ENCODE measurements at places on chromosomes 5 and 9.

- no peak for DNase-seq
These were observed 48.8 kb downstream of the LNPEP start for GRCh38 chr5:96984506-96985192.

GRCh38 chr5:144230806-144231205 is 60.1 kb downstream of the KCTD16 start:
- DNase-seq, result no peak

DNA sequence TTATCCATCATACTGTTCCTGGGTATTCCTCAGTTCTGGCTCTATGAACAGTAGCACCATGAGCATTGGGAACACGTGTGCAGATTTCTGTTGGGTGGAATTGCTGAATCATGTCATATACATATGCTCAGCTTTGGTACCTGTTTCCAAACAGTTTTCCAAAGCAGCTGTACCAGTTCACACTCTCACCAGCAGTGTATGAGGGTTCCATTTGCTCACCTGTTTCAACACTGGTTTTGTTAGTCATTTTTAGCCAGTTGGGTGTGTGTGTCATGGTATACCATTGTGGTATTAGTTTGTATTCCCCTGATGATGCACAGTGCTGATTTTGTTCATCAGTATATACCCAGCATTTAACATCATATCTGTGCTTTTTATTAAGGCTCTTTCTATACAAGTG is 56.7 kb upstream of the ECM2 start:
- no peak for DNase-seq

DNA sequence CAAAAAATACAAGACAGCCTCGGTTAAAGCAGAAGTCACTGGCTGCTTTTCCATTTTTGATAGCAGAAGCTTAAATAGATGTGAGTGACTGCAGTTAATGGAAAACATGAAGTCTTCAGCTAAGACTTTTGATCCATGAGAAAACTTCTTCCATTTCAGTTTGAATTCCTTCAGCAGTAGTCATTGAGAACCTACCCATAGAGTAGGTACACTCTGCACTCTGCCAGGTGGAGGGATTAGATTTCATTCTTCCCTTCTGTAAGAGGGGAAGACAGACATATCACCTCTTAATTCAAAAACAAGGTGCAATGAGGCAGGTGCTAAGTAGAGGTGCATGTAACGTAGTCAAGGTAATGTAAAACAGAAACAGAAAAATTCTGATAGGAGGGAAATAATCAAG is 26.7 kb upstream of the XPA start:
- DNase-seq, result no peak

GRCh38 chr5:163571744-163572143 is 66.3 kb downstream of the MAT2B start:
- DNase-seq, result no peak

- DNase-seq, result no peak
These were observed 52.5 kb downstream of the ECPAS start for GRCh38 chr9:111431684-111432083.

DNA sequence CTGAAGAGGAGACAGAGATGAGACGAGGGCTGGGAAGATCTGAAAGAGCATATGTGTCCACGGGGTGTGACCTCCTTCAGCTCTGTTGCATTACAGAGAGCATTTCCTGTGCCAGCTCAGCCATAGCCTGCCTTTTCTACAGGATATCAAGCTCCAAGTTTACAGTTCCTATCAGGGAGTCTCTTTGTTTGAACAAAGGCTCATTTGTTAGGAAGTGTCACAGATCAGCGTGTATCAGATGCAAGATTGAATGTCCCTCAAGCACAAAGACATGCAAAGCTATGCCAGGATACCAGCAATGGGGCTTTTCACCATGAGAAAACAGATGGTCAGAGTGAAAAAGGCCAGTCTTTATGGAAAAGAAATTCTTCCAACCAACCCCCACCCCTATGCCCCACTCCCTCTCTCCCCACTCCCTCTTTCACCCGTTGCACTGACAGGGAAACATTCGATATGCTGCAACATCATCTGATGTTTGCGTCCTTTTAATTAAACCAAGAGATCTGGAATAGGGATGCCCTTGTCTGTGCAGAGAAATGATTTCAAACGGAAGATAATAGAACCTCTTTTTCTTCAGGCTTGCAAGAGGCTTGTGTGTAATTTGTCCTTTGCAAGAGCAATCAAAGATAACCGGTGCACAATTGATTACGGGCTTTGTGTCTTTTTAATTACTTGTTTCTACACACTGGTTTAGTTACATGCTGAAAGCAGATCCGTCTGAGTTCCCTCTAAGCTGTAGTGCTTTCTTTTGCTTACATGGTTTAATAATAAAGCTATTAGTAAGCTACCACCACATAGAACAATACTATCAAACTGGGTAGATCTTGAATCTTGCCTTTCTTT is 263.1 kb upstream of the RGMB start:
- no peak for DNase-seq

GRCh38 chr5:136062366-136063274 is 33.8 kb downstream of the TGFBI start:
- no peak for DNase-seq

DNA sequence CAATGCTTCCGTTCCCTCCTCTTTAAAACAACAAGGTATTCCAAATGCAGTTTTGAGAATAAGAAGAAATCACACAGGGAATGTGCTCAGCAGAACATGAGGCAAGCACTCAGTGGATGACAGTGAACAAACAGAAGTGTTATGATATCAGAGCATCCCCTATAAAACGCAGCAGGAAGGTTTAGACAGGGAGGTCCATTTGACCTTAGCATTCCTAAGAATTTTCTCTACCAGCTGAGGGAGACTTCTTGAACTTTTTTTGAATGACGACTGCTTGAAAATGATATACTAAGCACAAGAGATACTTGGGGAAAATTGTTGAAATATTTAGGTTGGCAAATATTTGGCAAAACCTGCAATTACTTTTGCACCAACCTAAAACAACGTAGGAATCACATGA is 3.9 kb downstream of the AMACR start:
- DNase-seq, result no peak

DNA sequence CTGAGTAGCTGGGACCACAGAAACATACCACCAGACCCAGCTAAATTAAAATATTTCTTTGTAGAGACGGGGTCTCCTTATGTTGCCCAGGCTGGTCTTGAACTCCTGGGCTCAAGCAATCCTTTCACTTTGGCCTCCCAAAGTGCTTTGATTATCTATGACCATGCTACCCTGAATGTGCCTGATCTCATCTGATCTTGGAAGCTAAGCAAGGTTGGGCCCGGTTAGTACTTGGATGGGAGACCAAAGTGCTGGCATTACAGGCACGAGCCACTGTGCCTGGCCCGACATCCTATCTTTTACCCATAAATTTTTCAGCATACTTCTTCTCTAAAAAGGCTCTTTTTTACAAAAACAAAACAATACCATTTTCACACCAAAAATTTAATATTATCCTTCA is 137.0 kb upstream of the LRRTM2 start:
- DNase-seq, result no peak

- DNase-seq, result no peak
These were observed 27.5 kb upstream of the GABBR2 start for GRCh38 chr9:98736226-98736625.

DNA sequence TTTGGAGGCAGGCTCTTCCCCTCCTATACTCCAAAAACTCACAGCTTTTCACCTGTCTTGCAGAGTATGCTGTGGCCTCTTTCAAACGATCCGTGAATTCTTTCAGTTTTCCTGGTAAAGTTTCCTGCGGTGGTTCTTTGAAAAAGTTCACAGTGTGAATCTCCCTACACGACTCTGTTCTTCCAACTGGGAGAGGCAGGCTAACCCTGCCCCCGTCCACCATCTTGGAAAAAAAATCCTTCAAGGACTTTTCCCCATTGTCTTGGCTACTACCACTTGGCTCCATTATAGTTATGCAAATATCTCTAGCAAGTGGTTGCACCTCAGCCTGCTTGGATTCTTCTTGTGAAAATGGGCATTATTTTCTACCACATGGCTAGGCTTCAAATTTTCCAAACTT is 382.6 kb downstream of the AGTPBP1 start:
- DNase-seq, result no peak

Data from activated naive CD8-positive, alpha-beta T cell treated with anti-CD3 and anti-CD28 coated beads, Interleukin-2, amount 50 U/mL, for 16 hours (primary cell).